T-helper 9 cell (primary cell): ENCODE measurements at places on chromosomes 13 and 19.
A peak's percentile ranks its signal among the peaks of the same experiment; 100 is the strongest.

DNA sequence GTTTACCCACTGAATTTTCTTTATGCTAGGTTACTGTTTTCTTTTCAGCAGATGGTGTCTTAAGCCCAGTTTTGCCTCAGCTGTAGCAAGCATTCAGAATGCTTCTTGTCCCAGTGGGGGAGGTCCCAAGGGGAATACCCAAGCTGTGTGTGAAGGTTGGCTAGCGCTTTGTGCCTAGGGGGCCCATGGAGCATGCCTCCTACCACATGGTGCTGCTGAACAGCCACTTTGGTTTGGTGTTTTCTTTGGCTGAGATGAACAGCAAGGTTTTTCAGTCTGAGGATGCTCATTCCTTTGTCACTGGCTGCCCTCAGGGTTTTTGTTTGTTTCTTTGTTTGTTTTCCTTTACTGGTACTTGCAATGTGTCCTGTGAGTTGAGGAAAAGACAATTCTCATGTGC, 99.0 kb downstream of the PCDH20 start:
- no peak for DNase-seq

- DNase-seq, result no peak
Measured at GRCh38 chr13:113398963-113399754, 35.2 kb upstream of the GRTP1 start.

DNA sequence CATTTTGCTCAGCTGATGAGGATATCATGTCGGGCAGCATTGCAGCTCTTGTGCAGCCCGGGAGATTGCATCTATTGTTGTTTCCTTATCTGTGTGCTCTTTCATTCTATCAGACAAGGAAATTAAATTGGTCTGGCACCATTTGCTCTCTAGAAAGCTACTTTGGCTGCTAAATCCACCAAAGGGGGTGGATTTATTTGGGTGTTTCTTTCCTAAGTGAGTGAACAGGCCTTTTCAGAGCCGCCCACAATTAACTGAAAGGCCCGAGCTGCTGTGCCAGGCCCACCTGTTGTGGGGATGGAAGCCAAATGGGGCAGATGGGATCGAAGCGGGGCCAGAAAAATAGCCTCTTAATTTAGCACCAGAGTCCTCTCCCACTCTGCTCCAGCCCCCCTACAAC, 99.4 kb downstream of the DNAJC15 start:
- no peak for DNase-seq

DNA sequence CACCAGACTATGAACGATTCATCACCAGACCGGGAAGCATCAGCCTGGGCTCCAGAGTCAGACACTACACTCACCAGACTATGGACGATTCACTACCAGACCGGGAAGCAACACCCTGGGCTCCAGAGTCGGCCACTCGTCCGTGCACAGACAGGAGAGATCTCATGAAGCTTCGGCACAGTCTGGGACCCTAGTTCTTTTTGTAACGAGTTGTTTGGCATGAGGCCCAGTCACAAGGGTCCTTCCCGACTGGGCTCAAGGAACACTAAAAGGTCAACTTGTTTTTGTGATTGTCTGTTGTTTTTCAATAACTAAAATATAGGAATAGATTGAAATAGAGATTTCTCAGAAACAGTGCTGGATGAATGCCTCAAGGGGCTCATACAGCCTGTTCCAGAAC, 1141.6 kb upstream of the MIR17HG start:
- DNase-seq, result no peak

GRCh38 chr13:26515721-26516120, 41.8 kb upstream of the WASF3 start:
- DNase-seq, result no peak

DNA sequence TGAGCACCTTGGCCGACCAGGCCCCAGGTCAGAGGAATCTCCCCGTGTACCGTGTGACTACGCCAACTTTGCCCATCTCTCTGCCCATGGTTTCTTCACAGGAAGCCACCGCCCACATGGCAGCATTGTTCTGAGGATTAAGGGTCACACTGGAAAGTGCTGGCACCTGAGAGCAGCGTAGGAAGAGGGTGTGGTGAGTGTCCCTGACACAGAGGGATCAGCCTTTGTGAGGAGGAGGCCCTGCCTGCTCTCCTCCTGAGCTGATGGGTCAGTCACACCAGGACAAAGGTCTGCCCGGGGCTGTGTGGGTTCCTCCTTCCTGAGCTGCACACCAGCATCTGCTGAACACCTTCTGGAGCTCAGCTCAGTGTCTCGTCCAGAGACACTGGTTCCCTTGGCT, 32.2 kb upstream of the SLC15A1 start:
- DNase-seq, result no peak

DNA sequence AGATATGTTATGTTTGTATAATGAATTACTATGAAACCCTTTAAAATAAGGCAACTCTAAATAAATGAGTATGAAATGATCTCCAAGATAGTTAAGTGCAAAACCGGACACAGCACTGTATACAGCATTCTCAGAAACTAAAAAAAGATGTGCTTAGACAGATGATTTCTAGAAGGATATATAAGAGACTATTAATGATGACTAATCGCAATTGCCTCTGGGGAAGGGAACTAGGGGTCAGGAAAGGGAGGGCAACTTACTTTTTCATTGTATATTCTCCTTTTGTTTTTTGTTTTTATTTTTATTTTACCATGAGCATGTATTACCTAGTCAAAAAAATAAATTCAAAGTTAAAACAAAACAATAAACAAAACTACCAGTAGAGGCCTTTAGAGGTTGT, 12.8 kb downstream of the PEG3 start:
- DNase-seq, result no peak

DNA sequence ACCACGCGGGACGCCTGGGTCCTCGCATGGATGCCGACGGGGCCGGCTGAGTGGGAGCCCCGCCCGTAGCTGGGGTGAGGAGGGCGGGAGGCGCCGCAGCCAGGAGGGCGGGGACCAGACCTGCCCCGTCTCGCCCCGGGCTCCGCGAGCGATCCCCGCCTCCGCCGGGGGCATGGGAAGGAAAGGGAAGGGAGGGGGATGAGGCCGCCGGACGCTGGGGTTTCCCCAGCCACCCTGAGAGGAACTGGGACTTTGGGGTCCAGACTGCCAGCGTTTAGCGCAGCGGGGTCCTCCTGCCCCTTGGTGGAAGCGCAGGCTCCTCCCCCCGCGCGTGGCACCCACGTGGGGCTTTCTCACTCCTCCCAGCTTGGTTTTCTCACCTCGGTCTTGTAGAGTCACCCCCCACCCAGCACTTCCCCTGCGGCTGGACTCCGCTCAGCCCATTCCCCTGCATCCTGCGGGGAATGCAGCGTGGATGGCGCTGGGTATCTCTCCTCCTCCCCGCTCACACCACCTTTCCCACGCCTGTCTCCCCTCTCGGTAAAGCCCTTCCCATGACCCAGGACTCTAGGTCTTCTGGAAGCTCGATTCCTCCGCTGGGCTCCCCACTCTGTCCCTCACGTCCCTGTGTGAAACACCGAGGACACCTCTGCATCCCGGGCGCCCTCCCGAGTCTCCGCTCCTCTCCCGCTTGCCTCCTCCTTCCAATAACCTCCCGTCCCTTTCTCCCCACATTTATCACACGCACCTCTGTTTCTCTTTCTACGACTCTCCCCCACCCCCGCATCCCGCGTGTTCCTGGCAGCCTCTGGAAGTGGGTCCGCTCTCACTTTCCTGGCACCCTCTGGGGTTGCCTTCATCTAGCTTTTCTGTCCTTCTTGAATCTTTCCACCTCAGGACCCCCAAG, 2.1 kb downstream of the TGFB1 start:
- peak; percentile 83 for DNase-seq

DNA sequence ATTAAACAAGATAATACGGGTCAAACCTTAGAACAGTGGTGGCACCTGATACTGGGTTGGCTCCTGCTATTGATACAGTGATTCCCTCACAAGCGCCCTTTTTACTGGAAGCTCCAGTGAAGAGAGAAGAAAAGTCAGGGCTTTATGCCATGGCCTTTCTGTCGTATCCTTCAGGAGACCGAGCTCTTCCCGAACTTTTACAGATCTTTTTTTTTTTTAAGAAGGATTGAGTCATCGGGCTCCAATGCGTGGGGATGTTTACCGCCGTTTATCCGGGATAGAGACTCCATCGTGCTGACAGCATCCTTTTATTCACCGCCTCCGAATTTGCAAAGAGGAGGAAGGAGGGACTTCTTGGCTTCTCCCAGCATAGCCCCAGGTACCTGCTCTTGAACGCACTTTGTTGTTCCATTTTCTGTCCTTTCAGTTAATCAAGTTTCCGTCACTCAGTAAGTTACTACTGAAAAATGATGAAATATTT, 574 bp downstream of the ZNF227 start:
- DNase-seq, result no peak

DNA sequence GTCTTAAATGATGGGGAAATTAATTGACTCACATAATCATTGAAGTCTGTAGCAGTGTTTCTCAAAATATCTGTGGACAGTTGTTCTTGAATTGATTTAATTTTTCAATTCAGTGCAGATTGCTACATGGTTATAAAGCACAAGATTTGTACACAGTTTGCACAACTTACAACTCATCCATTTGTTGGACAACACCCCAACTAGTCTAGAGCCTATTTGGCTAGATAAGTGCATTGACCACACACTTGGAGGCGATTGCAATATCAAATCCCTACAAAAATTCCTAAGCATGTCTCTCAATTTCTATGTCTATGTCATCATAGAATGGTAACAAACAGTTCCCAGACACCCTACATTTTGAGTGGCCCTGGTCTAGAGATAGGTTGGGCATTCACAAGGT, 48.0 kb upstream of the IPO5 start:
- no peak for DNase-seq

DNA sequence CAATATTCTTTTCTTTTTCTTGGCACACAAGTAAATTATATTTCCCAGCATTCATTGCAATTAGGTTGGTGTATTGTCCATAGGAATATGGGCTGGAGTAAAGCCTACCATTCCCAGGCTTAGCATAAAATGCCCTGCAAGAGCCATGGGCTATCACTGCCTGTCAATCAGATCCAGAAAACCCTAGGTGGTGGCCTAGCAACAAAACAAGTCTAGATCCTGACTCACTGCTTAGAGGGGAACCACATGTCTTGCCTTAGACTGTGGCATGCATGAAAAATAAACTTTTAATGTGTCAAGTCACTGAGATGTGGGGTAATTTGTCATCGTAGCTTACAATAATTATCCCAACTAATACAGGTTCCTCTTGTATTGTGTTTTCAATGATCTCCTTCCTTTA, 16.2 kb downstream of the SOX21 start:
- no peak for DNase-seq

DNA sequence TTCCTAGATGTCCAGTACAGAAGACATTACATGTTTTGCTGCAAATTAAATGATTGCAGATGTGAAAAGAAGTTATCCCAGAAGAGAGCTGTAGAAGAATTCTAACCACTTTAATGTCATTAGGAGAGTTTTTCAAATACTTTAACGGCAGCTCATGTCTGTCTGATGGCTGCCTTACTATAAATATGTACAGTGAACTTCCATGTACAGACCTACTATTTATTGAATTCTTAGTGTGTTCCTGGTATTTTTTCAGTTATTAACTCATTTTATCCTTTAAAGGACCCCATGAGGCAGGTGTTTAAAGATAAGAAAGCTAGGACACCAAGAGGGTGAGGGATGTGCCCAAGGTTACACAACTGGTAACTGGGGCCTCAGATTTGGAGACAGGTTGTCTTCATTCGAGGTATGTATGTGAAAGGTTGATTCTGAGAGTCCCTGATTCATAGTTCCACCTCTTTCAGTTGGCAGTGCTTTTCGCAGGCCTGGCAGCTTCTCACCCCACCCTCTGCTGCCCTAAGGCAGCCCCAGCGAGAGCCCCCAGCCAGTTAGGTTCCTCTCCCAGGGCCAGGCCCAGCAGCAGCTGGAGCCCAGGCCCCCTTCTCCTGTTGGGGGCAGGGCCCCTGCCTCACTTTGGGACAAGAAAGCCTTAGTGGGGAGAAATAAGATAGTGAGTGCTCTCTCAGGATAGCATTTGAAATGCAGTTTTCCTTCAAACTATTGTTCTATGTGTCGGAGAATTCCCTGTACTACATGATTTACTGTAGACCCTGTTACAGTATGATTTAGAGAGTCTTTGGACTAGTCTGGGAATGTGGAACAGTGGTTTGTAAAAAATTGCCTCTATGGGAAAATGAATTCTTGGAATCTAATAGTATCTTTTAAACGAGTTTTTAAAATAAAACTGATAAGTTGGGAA, 67.7 kb upstream of the TEX29 start:
- no peak for DNase-seq

- DNase-seq, result no peak
Measured at GRCh38 chr13:80444240-80445015, 103.5 kb upstream of the SPRY2 start.

DNA sequence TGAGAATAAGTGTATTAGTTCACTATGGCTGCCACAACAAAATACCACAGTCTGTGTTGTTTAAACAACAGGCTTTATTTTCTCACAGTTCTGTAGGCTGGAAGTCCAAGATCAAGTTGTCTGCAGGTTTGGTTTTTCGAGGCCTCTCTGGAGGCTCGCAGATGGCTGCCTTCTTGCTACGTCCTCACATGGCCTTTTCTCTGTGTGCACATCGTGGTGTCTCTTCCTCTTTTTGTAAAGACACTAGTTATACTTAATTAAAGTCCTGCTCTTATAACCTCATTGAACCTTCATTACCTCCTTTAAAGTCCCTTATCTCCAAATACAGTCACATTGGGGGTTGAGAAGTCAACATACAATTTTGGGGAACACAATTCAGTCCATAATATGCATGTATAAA, 10.6 kb downstream of the CSNK1A1L start:
- DNase-seq, result no peak

DNA sequence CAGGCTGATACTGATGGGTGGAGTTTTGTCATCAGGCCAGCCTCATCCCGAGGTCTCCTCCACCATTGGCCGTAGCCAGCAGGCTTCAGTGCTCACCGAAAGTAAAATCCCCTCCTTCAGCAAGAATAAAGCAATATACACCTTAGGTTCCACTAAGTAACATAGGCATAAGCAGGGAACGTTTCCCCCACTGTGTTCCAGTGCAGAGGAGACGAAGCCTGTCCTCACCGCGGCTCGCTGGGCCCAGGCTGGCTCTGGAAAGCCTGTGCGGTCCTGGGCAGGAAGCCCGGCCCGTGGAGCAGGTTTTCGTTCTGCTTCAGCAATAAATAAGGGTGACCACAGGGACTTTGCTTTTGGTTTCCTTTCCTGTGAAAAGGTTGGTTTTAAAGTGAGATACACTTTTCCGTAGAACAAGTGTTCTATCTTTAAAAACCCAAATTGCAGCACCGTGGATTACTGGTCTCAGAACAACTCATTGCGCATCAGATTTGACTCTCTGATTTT, 16.3 kb upstream of the TEX29 start:
- no peak for DNase-seq

DNA sequence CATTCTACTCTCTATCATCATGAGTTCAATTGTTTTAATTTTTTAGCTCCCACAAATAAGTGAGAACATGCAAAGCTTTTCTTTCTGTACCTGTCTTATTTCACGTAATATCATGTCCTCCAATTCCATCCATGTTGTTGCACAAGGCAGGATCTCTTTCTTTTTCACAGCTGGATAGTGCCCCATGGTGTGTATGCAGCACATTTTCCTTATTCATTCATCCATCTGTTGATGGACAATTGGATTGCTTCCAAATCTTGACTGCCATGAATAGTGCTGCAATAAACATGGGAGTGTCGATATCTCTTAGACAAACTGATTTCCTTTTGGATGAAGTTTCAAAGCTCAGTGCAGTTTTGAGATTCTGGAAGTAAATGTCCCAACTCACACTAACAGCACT, 326.9 kb downstream of the FGF9 start:
- no peak for DNase-seq

GRCh38 chr19:49498475-49498874, 2.2 kb downstream of the RPS11 start:
- no peak for DNase-seq
